ENCODE measurements at places on chromosomes 12 and 14.

DNA sequence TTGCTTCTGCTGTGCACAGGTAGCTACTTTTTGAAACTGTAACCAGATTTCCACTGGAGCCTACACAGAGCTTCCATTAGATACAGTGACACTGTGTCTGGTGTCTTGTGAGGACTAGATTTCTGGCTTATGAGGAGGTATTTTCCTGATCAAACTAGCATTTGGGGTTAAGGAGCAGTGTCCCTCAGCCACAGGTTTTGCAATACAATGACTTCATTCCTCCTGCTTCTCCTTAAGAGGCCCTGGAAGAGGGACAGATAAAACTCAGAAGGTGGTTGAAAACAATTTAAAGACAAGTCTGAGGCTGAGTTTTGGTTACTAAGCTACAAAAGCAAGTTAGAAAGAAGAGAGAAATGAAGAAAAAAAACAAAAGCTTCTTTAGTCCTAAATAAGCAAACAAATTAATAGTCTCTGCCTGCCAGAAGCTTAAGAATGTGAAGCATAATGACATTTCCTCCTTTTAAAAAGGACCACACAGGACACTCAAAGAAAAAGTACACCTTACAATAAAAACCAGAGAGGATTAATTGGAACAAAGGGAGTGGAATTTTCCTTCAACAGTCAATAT is 53.0 kb downstream of the PKP2 start:
- DNase-seq, result no peak

DNA sequence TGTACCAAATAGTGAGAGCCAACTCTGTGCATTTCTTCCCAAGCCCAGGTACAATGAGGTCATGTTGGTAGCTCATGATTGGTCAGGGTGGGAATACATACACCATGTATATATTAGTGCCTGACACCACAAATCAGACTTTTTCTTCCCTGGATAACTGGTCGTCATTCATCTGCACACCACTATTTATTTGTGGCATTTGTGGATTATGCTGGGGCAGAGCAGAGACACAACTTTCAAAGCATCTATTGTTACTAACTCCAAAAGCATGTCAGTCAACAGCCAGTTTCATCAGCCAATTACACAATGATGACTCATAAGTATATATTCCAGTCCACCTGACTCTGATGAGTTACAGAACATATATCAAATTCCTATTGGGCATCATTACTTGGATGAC is 181.7 kb downstream of the ADAMTS20 start:
- no peak for DNase-seq

DNA sequence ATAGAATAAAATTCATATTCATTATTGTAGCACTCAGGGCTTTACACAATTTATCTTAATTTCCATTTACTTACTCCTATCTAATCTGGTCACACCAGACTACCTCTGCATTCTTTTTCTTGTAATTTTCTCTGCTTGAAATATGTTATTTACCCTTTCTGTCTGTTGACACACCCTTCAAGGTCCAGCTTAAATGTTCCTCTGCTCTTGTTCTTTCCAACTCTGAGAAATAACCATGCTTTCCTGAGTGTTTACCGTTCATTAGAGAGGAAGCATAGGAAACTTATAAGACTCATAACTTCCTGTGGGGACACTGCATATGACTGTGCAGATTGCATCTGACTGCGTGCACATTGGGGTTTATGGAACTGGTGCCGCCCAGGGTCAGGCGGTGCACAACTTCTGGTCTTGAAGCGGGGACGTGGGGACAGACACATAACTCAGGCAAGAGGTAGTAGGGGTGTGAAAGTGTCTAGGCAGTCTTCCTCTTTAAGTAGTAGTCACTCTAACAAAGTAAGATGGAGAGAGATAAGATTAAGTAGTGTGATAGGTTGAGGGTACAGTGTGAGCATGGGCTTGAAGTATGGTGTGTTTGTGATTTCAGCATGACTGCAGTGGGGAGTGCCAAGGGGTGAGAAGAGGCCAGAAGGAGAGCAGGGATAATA is 42.6 kb upstream of the FOXJ2 start:
- DNase-seq, result no peak

GRCh38 chr14:36973806-36974442 is 198.5 kb downstream of the SLC25A21 start:
- DNase-seq, result no peak

- DNase-seq, result no peak
Measured at GRCh38 chr14:79967001-79967400, 244.3 kb downstream of the DIO2 start.

GRCh38 chr12:19642345-19642744 is 203.1 kb downstream of the AEBP2 start:
- DNase-seq, result no peak

- DNase-seq, result no peak
Measured at GRCh38 chr14:102778338-102779083, 1.3 kb downstream of the TRAF3 start.

GRCh38 chr12:124560146-124560890 is 7.1 kb downstream of the NCOR2 start:
- DNase-seq, result no peak

DNA sequence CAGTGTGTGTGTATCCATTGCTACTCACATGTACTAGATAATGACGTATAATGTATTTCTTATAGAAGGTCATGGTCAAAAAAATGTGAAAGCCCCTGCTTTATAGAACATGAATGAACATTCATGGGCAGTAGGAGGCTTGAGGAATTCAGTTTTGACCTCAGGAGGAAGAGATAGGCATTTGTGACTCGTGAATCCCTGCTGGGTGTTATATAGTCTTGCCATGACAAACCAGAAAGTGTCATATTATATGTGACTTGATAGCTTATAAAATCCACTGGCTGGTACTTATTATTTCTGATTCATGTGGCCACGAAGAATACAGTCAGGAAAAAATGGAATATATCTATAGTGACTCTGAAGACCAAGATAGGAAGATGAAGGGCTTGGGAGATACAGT is 287.6 kb downstream of the CEP128 start:
- no peak for DNase-seq

DNA sequence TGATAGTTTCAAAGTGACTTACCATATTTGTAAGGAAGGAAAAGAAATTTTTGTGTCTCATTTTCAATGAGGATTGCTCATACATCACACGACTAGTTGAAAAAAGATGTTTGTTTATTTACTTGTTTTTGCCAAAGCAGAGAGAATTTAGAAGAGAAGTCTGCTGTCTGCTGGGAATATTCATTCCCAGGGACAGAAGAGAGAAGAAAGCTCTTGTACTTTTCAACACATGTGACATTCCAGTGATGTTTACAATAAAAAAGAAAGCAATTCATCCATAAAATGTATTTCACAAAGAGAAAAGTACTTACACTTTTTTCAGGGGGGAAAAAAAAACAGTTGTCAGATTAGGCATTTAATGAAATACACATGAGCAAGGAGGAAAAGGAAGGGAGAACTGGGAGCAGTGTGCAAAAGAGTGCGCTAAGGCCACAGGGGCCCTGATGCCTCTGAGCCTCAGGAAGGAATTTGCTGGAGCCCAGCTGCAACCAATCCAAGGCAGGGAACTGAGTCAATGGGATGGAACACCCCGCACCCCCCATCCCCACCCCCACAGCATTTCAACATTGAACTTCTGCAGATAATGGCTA is 115.0 kb downstream of the RPAP3 start:
- no peak for DNase-seq

DNA sequence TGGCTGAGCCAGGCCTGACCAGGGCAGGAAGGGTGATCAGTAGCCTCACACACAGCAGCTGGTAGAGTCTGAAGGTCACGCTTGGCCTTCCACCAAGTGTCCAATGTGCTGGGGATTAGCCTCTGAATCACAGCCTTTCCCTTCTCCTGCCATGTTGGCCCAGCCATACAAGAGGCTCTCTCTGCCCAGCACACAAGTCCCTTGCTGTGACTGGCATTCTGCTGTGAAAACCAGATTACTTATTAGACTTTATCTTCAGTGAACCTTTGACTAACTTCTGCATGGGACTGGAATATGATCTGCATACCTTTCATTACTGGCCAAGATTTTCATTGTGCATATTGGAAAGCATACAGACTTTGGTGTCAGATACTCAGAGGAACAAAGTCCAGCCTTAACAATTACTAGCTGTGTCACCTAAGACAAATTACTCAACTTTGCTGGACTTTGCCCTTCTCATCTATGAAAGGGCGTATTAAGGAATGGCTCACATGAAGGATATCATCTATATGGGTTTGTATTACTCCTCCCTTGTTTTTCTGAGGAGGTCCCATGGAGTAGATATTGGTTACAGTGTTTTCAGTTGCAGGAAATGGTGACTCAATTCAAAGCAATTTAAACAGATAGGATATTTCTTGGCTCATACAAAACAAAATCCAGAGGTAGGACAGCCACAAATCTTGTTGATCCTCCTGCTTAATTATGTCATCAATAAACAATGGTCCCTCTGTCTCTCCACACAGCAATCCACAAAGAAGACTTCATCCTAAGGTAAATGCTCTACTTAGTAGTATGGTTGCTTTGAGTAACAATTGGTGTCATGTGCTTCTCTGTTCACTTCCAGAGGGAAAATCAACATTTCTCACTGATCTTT is 99.6 kb downstream of the DYRK2 start:
- DNase-seq, result no peak

DNA sequence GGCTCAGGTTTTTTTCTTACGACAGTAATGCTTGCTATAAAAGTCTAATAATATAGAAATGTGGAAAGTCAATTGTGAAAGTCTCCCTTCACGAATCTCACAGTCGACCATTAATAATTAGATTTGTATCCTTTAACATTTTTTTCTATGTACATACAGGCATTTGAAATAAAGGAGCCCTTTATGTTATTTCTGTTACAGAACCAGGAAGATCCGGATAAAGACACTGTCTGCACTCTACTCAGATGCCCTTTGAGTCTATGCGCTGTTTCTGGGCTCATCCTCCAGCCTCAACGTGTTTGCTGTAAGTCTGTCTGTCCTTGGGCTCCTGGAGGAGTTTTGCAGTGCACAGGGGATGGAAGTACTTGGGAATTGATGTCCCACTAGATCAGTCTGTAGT is 212.2 kb upstream of the ATP2B1 start:
- DNase-seq, result no peak

- DNase-seq, result no peak
Measured at GRCh38 chr14:103149351-103150237, 26.3 kb downstream of the TNFAIP2 start.

DNA sequence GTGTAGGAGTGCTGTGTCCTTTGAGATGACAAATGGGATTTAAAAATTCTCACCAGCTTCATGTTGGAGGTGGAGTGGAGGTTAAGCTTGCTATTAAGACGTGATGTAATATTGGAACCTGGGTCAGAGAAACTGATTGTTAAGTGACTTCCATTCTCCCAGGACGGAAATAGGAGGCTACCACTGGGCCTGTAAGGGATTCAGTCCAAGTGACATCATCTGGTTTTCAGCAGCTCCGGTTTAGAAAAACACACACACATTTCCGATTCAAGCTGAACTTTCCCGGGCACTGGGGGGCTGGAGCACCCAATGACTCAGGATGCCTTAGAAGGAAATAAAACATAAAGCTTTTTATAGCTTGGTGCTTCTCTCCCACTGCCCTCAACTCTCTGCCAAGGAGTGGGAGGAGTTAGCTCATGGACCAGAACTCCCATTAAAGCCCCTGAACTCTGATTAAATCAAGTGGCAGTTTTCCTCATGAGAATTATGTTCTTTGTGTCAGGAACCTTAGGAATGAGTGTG is 12.4 kb downstream of the CALM1 start:
- DNase-seq, result peak; percentile 88

DNA sequence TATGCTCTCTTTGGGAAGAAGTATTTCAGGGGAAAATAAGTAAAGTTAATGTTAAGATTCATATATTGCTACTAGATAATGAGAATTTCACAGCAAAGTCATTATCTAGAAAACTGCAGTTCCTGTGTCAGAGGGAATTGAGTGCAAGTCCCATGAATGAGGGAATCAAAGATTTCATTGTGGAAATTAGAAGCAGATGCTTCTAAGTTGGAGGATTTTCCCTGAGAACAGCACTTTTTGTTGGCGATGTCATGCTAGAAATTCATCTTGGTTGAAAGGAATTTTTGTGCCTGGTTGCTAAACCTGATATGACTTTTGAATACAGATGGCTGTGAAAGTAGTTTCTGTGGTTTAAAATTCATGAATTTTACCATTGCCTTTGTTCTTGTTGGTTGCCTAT is 25.6 kb downstream of the FRMD6 start:
- no peak for DNase-seq

- no peak for DNase-seq
Measured at GRCh38 chr14:91418387-91419043, 895 bp upstream of the CCDC88C start.

DNA sequence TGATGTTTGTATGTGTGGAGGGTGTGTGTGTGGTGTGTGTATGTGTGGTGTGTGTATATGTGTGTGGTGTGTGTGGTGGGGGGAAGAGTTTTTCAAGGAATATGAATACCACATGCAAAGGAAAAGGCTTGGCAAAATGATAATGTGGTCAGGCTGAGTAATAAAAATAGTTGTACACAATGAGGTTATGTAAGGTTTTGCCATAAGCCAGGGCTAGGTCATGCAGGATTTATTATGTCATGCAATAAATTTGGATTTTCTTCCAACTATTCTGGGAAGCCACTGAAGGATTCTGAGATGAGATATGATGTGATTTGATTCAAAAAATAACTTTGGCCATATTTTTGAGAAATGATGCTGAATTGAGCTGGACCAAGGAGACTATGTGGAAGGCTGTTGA is 1191.6 kb upstream of the SEL1L start:
- DNase-seq, result no peak

- no peak for DNase-seq
Measured at GRCh38 chr12:59737725-59738463, 142.1 kb downstream of the SLC16A7 start.

GRCh38 chr12:110046451-110047187 is 1.7 kb downstream of the C12orf76 start:
- DNase-seq, result no peak

DNA sequence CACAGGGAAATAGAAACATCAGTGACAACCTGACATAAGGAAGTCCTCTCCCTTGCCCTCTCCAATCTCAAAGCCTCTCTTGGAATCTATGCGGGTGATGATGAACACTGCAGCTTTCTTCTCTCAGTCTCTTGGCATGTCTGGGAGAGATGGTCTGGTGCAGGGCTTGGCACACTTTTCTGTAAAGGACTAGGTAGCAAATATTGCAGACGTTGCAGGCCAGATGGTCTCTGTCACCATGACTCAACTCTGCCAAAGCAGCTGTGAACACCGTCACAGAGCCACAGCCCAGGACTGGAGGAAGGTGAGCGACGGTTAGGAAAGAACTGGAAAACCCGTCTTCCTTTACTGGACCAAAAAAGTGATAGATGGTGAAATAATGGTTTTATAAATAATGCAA is 591.0 kb upstream of the TMEM132C start:
- DNase-seq, result no peak

- peak; percentile 73 for DNase-seq
Measured at GRCh38 chr12:22443379-22444316, 100.7 kb downstream of the C2CD5 start.

- no peak for DNase-seq
Measured at GRCh38 chr12:2856051-2856450, 788 bp downstream of the TEX52 start.

All from ascending aorta (tissue), 2 donors.